Dermis microvascular lymphatic vessel endothelial cell (primary cell): ENCODE measurements at places on chromosomes 3 and 15.

DNA sequence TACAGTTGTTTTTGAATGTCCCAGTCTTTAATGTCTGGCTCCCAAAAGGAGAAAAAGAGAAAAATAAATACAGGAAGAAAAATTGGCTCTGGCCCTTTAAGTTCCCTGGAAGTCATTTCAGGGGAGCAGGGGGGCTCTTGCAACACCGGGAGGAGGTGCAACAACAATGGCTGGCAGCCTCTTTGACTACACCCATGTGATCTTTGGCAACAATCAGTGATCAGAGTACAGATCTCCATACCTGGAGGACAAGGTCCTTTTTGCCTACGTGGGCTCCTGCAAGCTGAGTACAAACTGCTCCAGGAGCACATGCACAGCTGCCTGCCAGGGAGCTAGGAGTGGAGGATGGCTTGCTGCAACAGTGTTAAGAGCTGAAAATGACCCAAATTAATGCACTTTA lies 63.9 kb downstream of the GLCE start:
- DNase-seq = peak; percentile 7

GRCh38 chr3:14538451-14539088 lies 1.6 kb downstream of the GRIP2 start:
- no peak for DNase-seq

- DNase-seq = no peak
Measured at GRCh38 chr15:23069496-23070166, 30.3 kb upstream of the TUBGCP5 start.

- DNase-seq = peak; percentile 69
Measured at GRCh38 chr15:77066971-77067690, 3.8 kb downstream of the TSPAN3 start.

- no peak for DNase-seq
Measured at GRCh38 chr15:59662260-59662659, 4.9 kb upstream of the GTF2A2 start.

DNA sequence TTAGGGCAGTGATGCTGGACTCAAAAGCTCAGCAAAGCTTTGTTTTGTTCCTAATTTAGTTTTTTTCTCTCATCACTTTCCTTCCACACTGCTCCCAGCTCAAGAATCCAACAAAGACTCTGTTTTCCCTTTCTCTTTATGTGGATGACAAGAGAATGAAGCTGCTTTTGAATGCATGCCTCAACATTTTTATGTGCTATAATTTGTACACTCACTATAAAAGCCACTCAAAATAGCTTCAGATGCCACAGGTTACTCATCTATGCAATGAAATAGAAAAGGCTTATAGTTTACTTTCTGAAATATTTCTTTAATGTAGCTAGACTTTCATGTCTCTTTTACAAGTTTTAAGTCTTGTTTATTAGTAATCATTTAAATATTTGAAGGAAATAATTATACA lies 714.9 kb downstream of the OTOL1 start:
- no peak for DNase-seq

DNA sequence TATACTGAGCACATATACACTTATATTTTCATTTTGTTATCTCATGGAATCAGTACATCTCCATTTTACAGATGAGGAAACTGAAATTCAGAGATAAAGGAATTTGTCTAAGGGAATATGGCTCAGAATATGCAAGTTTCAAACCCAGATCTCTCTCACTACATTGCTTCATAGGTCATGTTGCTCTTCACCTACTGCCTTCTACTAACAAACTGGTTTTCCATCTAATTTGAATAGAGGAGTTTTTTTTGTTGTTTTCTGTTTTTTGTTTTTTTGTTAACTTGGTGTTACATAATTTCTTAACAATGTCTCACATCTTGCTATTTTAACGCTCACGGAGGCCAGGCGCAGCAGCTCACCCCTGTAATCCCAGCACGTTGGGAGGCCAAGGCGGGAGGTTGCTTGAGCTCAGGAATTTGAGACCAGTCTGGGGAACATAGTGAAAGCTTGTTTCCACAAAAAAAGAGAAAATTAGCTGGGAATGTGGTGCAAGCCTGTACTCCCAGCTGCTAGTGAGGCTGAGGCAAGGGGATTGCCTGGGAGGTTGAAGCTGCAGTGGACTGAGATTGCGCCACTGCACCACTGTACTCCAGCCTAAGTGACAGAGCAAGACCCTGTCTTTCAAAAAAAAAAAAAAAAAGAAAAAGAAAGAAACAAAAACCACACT lies 37.0 kb downstream of the FMN1 start:
- no peak for DNase-seq

GRCh38 chr3:184601576-184602371 lies 40.2 kb downstream of the EPHB3 start:
- DNase-seq = no peak

DNA sequence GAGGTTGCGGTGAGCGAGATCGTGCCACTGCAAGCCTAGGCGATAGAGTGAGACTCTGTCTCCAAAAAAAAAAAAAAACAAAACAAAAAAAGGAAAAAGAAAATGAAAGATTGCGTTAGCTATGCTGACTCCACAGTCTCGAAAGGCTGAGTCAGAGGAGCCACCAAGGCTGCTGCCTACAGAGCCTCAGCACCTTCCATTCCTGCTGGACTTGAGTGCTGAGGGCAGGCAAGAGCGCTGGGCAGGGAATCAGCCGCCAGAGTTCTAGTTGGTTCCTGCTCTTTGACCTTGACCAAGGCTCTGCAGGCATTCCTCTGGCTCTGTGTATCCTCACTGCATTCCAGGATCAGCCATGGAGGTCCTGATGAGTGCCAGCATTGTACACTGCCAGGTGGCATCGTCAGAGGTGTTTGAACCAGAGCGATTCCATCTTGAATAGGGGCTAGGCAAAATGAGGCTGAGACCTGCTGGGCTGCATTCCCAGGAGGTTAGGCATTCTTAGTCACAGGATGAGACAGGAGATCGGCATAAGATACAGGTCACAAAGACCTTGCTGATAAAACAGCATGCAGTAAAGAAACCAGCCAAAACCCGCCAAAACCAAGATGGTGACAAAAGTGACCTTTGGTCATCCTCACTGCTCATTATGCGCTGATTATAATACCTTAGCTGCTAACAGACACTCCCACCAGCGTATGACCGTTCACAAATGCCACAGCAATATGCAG lies 5.9 kb downstream of the MESP2 start:
- DNase-seq = no peak
